EH (cell line): ENCODE measurements at places on chromosomes 6 and 20.

- DNase-seq, result no peak
Observed at GRCh38 chr20:38939686-38940085, 13.5 kb downstream of the FAM83D start.

DNA sequence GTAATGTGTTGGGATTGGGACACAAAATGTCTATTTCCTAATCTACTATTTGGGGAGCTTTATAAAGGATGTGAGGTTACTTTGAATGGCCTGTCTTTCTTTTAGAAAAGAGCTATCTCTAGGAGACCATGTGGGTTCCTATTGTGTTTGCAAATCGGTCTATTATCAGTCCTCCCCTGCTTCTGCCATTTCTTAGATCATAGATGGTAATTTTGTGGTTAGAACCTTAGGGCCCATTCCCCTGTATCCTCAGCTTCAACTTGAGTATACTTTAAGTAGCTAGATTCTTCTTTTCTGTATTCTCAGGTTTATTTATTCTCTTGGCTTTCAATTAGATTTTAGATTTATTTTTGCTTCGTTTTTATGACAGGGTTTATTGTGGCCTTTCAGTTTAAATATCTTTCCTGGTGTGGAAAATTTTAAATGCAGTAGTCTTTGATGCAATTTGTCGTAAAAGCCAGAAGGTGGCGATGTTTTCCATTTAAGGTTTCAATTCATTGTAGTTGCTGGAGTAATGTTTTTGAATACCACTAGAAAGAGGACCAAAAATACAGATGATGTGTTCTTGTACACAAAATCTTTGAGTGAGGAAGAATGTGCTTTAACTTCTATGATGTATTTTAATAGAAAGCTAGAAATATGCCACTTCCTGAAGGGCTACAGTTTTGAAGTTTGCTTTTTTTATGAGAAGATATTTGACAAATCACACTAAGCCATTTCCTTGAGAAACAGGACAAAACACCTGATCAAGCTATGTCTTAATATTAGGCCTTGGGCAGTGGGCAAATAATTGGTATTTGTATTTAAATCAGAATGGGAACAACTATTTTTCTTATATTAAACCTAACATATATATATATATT is 20.3 kb downstream of the TBPL1 start:
- peak; percentile 66 for DNase-seq

DNA sequence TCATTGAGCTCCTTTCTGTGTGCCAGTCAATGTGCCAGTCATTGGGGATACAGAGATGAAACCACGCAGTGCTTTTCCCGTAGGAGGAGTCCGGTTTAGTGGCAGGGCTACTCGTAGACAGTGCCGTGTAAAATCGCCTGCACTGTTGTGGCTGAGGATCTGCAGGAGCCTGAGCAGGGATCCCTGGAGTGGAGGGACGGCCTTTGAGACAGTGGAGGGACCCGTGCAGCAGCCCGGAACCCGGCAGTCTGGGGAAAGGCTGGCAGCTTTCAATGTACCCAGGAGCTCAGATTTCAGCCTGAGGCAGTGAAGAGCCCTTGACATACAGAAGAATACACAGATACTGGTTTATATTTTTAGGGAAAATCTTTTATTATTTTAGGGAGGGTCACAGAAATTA is 203.3 kb downstream of the ARID1B start:
- DNase-seq, result no peak

GRCh38 chr6:150004783-150005717 is 20.3 kb downstream of the RAET1L start:
- peak; percentile 90 for DNase-seq

GRCh38 chr20:13259921-13260320 is 38.8 kb downstream of the ISM1 start:
- DNase-seq, result no peak

DNA sequence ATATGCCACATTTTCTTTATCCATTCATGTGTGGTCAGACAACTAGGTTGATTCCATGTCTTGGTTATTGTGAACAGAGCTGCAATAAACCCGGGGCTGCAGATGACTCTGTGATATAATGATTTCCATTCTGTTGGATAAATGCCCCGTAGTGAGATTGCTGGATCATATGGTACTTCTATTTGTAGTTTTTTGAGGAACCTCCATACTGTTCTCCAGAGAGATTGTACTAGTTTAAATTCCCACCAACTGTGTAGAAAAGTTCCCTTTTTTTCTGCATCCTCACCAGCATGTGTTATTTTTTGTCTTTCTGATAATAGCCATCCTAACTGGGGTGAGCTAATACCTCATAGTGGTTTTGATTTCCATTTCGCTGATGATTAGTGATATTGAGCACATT is 62.2 kb upstream of the MAP3K4 start:
- no peak for DNase-seq

DNA sequence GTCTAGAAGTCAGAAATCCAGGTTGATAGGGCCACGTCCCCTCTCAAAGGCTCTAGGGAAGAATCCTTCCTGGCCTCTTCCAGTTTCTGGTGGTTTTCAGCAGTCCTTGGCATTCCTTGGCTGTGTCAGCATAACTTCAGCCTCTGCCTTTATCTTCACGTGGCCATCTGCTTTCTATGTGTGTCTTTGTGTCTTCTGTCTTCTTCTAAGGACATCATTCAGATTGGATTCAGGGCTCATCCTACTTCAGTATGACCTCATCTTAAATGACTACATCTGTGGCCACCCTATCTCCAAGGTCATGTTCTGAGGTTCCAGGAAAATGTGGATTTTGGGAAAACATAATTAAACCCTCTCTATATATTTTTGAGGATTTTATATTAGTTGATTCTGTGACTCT is 23.0 kb downstream of the C6orf89 start:
- no peak for DNase-seq

GRCh38 chr6:347951-348859 is 43.3 kb upstream of the IRF4 start:
- no peak for DNase-seq

- peak; percentile 81 for DNase-seq
Observed at GRCh38 chr6:34986845-34987246, 97.8 kb downstream of the ANKS1A start.

- no peak for DNase-seq
Observed at GRCh38 chr6:168434505-168434904, 6.5 kb upstream of the SMOC2 start.

DNA sequence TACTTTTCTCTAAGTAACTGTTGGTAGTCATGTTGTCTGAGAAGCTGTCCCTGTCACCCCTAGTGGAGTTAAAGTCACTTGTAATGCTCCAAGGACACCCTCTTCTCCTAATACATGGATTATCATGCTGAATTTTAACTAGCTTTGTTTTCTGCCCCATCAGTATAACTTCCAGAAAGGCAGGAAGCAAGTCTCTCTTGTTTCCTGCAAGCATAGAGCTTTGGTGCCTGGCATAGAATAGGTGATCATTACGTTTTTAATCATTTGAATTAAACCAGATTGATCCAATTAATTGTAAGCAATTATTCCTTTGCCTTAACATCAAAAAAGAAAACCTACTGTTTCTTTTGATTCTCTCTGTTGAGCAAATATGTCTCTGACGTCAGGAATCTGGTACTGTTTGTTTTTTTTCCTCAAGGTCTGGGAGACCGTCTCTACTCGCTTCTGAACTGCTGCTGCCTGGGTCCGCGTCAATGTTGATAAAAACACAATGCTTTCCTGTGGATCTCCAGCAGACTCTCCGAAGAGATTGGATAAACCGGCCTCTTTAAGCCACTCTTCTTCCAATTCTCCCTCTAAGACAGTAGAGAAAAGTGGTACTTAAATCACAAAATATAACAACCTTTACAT is 71.8 kb downstream of the ARHGAP18 start:
- DNase-seq, result peak; percentile 37

GRCh38 chr20:63698739-63699465 is 2.5 kb downstream of the TNFRSF6B start:
- DNase-seq, result peak; percentile 92

DNA sequence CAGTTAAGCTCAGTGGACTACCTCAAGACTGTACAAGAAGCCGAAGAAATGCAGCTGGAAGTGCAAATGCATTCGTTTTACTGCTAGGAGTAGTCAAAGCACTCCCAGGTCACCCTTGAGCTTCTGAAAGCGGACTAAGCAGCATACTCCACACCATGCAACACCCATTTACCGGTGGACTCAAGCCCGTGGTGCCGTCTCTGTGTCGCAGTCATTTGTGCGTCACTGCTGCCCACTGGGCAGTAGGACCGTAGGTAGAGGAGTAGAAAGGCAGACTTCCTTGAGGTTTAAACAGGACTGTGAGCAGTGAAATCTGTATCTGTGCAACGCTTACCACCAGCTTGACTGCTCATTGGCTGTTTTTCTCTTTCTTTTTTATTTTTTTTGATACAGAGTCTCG is 89.0 kb upstream of the FAM8A1 start:
- DNase-seq, result no peak

DNA sequence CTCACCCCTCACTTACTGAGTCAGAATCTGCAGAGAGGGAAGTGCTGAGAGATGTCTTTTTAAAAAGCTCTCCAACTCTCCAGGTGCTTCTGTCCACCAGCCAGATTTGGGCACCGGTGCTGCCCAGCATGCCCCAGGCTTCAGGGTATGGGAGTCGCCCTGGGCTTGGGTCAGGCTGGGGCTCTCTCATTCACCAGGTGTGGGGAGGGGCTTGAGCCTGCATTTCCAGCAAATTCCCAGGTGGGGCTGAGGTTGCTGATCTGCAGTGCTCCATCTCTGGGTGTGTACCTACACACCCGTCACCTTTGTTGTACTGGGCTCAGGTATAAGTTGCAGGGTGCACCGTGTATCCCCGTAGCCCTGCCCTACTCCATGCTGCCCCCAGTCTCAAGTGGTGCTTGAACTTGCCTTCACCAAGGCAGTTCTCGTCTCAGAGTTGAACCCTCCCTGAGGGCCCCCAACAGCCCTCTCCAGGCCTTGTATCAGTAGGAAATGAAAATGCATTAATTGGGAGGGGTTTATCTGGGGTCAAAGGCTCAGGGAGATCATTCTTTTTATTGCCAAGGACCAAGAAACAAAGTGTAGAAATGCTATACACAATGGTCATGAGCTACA is 23.5 kb downstream of the PPP1R3G start:
- DNase-seq, result no peak

GRCh38 chr6:107793191-107793590 is 30.9 kb downstream of the SCML4 start:
- DNase-seq, result no peak

- DNase-seq, result no peak
Observed at GRCh38 chr20:37450344-37450743, 70.7 kb upstream of the NNAT start.

DNA sequence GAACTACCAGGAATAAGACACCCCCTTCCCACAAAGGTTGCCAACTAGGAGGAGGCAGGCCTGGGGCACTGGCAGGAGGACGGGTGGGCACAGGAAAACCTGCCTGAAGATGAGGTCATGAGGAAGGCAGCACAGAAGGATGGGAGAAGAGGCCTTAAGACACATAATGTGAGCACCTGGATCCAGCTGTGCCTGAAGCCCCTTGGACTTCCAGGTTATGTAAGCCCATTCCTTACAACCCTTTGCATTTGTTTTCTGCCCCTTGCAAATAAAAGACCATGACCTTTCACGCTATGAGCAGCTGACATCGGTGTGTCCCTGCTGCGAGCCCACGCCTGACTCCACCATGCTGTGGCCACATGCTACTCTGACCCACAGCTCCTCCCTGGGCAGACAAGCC is 23.4 kb downstream of the KCNQ2 start:
- no peak for DNase-seq
